ENCODE measurements at places on chromosomes 1 and 21. TPM values are rescaled to one million over a fixed set of nuclear protein-coding genes. Genes with fewer than 3 reads are reported as not detected.

GRCh38 chr1:218473522-218473921 is 128.4 kb downstream of the TGFB2 start:
- no peak overlapping the region for H3K27ac ChIP-seq
- H3K4me3 ChIP-seq = no peak overlapping the region
- no peak for DNase-seq
- H3K27me3 ChIP-seq = no peaks in the 10 kb centered on the region
- H3K36me3 ChIP-seq = no peaks in the 10 kb centered on the region

- H3K27ac ChIP-seq = no peak overlapping the region
- H3K36me3 ChIP-seq = peaks cover 34% of the 10 kb centered on the region
- H3K4me1 ChIP-seq = no peaks in the 10 kb centered on the region
- DNase-seq = no peak
- H3K4me3 ChIP-seq = no peak overlapping the region
These were observed 41.8 kb downstream of the IARS2 start for GRCh38 chr1:220135755-220136154.

- no peaks in the 10 kb centered on the region for H3K27me3 ChIP-seq
- H3K4me3 ChIP-seq = no peak overlapping the region
- DNase-seq = no peak
- H3K36me3 ChIP-seq = no peaks in the 10 kb centered on the region
These were observed 41.8 kb downstream of the AJAP1 start for GRCh38 chr1:4696161-4696745.

- no peak overlapping the region for H3K4me3 ChIP-seq
- H3K36me3 ChIP-seq = no peaks in the 10 kb centered on the region
- DNase-seq = no peak
- peaks cover 19% of the 10 kb centered on the region for H3K27me3 ChIP-seq
These were observed 50.9 kb downstream of the KCND3 start for GRCh38 chr1:111938536-111938935.

GRCh38 chr1:205950826-205951549 is 7.7 kb upstream of the SLC26A9 start:
- DNase-seq = no peak
- H3K4me3 ChIP-seq = no peak overlapping the region
- no peak overlapping the region for H3K27ac ChIP-seq
- H3K4me1 ChIP-seq = no peaks in the 10 kb centered on the region

DNA sequence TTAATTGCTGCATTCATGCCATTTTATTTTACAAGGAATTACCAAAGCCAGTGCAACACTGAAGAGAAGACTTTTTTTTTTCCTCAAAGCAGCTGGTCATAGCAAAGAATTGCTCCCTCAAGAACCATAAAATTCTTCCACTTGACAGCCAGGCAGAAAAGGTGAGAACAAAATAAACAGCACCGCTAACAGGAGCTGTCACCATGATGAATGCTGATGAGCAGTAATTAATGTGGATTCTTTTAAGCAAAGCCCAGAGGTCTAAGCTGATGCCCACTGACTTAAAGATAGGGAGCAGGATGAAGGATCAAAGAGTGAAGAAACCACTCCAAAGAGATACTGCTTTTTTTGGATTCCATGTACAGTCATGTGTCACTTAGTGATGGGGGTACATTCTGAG is 428.4 kb downstream of the BRINP3 start:
- H3K27ac ChIP-seq = no peak overlapping the region
- H3K36me3 ChIP-seq = no peaks in the 10 kb centered on the region
- no peaks in the 10 kb centered on the region for H3K4me1 ChIP-seq

GRCh38 chr1:182428043-182428442 is 21.9 kb upstream of the RGSL1 start:
- H3K4me1 ChIP-seq = no peaks in the 10 kb centered on the region
- no peak overlapping the region for H3K4me3 ChIP-seq
- no peaks in the 10 kb centered on the region for H3K27me3 ChIP-seq
- H3K27ac ChIP-seq = no peak overlapping the region

DNA sequence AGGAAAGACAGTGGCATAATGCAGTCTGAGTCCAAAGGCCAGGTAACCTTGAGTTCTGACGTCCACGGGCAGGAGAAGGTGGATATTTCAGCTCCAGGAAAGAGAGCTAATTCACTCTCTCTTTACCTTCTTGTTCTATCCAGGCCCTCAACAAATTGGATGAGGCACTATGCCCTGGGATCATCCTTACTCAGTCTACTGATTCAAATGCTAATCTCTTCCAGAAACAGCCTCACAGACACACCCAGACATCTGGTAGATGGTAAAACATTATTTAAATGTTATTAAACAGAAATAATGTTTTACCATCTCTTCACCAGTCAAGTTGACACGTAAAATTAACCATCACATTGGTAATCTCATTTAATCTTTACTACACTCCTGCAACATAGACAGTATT is 73.0 kb downstream of the RBM11 start:
- H3K27ac ChIP-seq = no peak overlapping the region
- H3K27me3 ChIP-seq = no peaks in the 10 kb centered on the region
- H3K4me3 ChIP-seq = no peak overlapping the region
- H3K4me1 ChIP-seq = no peaks in the 10 kb centered on the region
- no peak for DNase-seq

DNA sequence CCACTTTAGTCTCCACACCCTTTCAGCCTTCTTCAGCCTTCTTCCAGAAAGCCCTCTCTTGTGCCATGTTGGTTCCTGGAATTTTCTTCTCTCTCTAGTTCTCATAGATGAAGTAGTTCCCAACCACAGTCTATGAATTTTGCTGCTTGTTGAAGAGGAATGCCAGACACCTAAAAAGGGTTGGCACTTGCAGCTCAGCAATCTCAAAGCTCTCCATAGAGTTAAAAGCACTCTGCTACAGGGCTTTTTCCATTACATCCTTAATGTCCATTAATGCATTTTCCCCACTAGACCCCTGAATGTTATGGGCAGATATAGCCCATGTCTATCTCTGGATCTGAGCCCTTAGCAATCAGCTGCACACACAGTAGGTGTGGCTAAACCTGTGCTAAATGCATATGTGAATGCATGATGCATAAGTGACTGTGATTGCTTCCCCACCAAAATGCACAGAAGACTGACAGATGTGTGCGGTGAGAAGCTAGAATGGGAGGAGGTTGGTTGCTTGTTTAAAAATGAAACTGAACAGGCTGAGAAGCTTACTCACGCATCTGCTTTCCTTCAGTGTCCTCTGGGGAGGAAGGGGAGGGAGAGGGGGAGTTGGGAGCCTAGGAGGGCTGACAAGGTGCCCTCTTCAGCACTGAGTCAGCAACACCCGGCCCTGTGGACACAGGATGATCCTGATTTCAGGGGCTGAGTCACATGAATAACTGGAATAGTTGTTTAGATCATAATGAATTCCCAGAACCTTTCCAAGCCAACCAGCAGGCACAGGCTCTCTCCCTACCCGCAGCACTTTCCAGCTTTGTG is 146.1 kb upstream of the FGGY start:
- no peaks in the 10 kb centered on the region for H3K27me3 ChIP-seq
- H3K4me1 ChIP-seq = peaks cover 10% of the 10 kb centered on the region

GRCh38 chr21:32572574-32573420 is 12.5 kb downstream of the TCP10L start:
- H3K27ac ChIP-seq = no peak overlapping the region
- DNase-seq = no peak
- no peak overlapping the region for H3K4me3 ChIP-seq
- H3K27me3 ChIP-seq = no peaks in the 10 kb centered on the region
- H3K36me3 ChIP-seq = no peaks in the 10 kb centered on the region
- H3K4me1 ChIP-seq = peaks cover 18% of the 10 kb centered on the region

DNA sequence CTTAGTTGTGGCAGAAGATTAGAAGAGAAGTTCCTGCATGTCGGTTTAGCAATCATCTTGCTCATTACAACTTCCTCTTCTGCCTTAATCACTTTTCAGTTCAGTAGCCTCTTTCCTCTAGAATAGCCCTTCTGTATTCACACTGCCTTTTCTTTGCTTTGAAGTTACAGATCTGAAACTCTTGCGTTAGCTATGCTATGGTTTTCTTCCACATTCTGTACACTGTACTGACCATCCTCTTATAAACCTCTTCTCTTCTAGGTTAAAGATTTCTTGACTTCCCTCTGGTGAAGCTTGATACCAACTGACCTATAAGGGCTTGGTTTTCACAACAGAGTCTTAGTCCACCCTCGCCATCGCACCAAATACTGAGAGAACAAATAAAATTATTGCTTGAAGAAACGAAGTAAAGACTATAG is 35.0 kb downstream of the C21orf91 start:
- no peaks in the 10 kb centered on the region for H3K36me3 ChIP-seq
- no peak overlapping the region for H3K4me3 ChIP-seq
- DNase-seq = no peak
- H3K27me3 ChIP-seq = no peaks in the 10 kb centered on the region

DNA sequence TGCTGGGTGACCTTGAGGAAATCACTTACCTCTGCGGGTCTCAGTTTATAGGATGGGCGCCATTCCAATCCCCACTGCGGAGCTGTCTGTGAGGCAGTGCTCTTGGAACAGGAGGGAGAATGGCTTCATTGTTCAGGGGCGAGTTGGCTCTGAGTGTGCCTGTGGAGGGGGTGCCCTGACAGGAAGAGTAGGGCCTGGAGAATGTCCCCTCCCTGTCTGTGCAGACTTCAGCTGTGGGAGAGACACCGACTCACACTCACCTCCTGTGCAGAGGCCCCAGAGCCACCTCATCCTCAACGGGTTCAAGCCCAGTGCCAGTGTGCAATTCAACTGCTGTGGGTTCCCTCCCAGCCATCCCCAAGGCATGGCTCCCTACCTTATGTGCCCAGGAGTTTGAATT is 17.1 kb downstream of the ADORA1 start:
- no peak overlapping the region for H3K4me3 ChIP-seq
- no peaks in the 10 kb centered on the region for H3K27me3 ChIP-seq
- no peaks in the 10 kb centered on the region for H3K36me3 ChIP-seq
- no peak for DNase-seq

DNA sequence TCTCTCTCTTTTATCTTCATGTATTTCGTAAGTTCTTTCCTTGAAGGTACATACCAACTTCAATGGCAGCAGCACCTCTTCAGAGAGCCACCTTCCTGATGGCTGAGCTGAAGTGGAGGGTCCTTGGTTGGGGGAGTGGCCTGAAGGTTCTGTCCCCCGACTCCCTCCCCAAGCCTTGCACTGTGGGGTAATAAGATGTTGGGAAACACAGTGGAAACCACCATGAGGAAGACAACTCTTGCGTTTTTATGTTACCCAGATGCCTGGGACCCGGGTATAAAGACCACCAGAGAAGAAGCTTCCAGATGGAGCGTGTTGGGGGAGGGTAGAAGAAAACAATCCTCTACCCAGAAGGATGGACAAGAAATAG is 794 bp downstream of the KRTAP12-3 start:
- H3K4me1 ChIP-seq = no peaks in the 10 kb centered on the region
- no peak overlapping the region for H3K27ac ChIP-seq
- no peaks in the 10 kb centered on the region for H3K27me3 ChIP-seq

Gene RIMKLA
- total RNA-seq = 4.9 TPM

Gene SLC6A17
- 10.5 TPM for total RNA-seq

DNA sequence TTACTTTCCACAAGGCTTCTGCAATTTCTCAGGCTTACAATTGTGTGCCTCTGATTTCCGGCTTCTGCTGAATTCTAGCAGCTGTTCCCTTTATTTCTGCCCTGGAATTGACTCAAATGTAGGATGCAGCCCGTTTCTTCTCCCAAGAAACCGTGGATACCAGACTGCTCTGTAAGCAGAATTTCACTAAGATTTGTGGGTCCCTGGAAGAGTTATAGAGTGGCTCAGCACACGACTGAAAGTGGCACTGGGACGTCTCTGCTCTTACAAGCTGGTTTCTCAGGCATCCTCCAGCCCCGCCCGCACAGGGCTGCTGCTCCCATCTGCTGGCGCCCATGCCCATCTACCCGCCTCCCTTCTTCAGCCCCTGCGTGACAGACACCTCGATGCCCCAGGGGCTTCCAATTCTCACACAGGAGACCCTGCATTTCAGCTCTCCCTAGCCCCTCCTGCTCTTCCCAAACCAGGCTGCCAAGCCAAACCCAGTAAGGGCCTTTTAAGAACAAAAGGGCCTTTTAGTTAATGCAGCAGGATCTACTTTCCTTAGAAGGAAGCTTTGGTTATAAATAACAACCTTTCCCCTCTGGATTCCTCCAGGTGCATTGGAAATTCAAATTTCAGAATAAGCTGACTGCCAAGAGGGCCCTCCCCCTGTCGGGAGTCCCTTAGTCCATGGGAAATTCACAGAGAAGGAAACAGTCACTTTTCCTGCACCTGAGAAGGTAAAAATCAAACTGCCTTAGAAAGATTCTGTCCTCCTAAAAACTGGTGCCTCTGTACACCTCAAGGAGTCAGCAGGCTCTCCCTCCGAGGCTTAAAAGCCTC is 45.4 kb upstream of the TENT5B start:
- H3K27me3 ChIP-seq = no peaks in the 10 kb centered on the region
- no peaks in the 10 kb centered on the region for H3K36me3 ChIP-seq
- H3K4me3 ChIP-seq = no peak overlapping the region
- H3K27ac ChIP-seq = no peak overlapping the region
- H3K4me1 ChIP-seq = no peaks in the 10 kb centered on the region
- DNase-seq = no peak

Gene FAM151A
- not detected for total RNA-seq

Gene GJA5
- total RNA-seq = not detected

GRCh38 chr1:78003882-78004718 is 639 bp upstream of the DNAJB4 start:
- peak overlapping the region; percentile 71 for H3K27ac ChIP-seq
- H3K27me3 ChIP-seq = no peaks in the 10 kb centered on the region
- no peaks in the 10 kb centered on the region for H3K36me3 ChIP-seq
- H3K4me3 ChIP-seq = peak overlapping the region; percentile 47
- H3K4me1 ChIP-seq = peaks cover 24% of the 10 kb centered on the region

GRCh38 chr1:243482141-243483022 is 226.5 kb downstream of the SDCCAG8 start:
- no peak overlapping the region for H3K27ac ChIP-seq
- DNase-seq = no peak
- peaks cover 16% of the 10 kb centered on the region for H3K4me1 ChIP-seq
- no peaks in the 10 kb centered on the region for H3K27me3 ChIP-seq
- H3K36me3 ChIP-seq = no peaks in the 10 kb centered on the region

Gene TMEM61
- 4.4 TPM for total RNA-seq

DNA sequence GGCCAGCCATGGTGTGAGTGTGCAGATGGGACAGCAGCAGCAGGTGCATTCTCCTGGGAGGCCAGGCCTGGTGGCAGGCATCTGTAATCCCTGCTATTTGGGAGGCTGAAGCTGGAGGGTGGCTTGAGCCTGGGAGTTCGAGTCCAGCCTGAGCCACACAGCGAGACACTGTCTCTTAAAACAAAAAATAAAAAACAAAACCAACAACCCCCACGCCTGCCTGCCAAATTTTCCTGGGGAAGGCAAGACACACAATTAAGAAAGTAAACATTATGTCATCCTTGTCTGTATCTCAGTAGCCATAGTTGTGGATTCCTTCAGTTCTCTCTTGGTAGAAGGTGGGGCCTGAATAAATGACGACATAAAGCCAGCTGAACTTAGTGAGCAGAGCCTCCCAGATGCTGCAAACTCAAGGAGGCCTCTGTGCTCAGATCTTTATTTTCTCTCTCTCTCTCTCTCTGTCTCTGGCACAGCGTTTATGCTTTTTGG is 57.6 kb upstream of the CD34 start:
- no peak overlapping the region for H3K4me3 ChIP-seq
- peaks cover 3% of the 10 kb centered on the region for H3K4me1 ChIP-seq
- DNase-seq = no peak
- H3K27me3 ChIP-seq = peaks cover 8% of the 10 kb centered on the region
- no peak overlapping the region for H3K27ac ChIP-seq
- no peaks in the 10 kb centered on the region for H3K36me3 ChIP-seq
